Bone marrow (tissue), 2 donors: ENCODE measurements at places on chromosomes 4 and X.

DNA sequence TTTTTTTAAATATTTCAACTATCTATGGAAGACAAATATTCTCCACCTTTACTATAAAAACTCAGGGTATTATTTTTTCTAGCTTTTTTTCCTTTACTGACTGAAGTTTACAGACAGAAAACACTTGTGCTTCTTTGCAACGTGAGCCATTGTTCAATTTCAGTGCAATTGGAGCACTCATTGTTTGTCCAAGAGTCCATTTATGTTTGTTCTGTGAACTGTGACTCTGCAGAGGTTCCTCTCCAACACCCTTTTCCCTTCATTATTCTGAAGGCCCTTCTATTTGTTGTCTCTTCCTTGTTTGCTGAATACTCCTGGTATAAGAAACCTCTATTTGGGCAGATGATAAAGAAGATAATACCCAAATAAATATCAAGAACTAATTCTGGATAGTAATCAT, 37.4 kb downstream of the DAPP1 start:
- DNase-seq: no peak

- no peak for DNase-seq
These were observed 87.6 kb downstream of the GBA3 start for GRCh38 chr4:22780317-22780716.

GRCh38 chrX:132778917-132779316, 179.5 kb downstream of the HS6ST2 start:
- DNase-seq: no peak

GRCh38 chr4:6257247-6258025, 12.2 kb upstream of the WFS1 start:
- peak; percentile 87 for DNase-seq

DNA sequence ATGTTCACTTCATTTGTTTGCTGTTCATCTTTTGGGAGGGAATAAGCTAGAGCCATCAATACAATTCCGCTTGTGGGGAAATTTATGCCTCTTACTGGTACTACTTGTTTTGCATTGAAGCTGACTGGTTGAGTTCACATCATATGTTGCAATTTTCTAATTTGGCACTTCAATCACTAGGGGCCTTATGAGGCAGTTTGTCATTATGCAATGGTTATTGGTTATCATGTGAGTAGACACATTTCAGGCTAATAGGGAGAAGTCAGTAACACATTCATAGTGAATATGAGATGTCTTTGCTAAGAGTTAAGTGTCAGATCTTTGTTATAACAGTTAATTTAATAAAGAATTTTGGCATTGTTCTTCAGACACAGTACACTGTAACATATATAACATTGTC, 5.0 kb downstream of the RPL36A start:
- no peak for DNase-seq

DNA sequence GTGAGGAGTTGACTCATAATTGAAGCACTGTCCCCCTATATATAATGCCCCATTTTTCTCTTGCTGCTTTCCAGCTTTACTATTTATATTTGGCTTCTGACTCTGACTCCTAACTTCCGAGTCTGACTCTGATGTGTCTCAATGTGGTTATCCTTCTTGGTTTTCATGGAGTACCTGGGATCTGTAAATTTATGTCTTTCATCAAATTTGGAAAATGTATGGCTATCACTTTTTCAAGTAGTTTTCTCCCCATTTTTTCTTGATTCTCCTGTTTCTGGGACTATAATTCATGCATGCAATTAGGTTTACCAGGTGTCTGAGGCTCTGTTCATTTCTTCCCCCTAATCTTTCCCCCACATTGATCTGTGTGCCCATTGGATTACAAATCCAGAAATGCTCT, 156.8 kb upstream of the SFRP2 start:
- DNase-seq: no peak

- DNase-seq: no peak
These were observed 588.2 kb upstream of the ADGRL3 start for GRCh38 chr4:60611762-60612496.

DNA sequence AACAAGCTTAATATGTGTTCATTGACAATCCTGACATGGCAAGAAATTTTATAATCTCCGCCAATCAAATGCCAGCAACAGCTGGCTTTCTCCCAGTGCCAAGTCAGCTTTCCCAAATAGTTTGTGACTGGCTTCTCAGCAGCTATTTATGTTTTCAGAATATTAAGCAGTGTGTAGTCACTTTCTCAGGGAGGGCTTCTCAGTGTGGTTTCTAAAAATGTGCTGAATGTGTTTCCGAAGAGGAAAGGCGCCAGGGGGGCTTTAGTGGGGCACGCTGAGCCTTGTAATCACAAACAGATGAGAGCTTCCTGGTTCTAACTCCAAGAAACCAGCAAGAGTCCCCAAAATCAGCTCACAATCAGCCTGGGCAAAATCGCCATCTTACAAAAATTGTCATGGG, 258.7 kb upstream of the CPEB2 start:
- no peak for DNase-seq

GRCh38 chr4:124111922-124112321, 600.6 kb downstream of the ANKRD50 start:
- no peak for DNase-seq

GRCh38 chrX:87727620-87728019, 210.0 kb downstream of the KLHL4 start:
- no peak for DNase-seq

DNA sequence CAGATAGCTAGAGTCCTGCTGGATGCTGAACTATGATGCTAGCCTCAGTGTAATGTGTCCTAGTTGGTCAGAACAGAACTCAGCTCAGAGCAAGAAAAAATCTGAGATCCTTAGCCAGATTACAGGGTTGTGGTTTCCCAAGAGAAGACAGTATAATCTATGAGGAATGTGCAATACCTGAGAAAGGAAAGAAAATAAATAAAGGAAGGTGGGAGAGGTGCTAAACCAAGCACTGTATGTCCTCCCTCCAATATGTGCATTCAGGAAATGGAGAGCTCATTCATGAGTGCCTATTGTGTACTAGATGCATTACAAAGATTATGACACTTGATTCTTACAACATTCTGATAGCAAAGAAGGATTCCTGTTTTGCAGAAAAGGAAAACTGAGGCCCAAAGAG, 7.5 kb downstream of the USP26 start:
- DNase-seq: no peak

DNA sequence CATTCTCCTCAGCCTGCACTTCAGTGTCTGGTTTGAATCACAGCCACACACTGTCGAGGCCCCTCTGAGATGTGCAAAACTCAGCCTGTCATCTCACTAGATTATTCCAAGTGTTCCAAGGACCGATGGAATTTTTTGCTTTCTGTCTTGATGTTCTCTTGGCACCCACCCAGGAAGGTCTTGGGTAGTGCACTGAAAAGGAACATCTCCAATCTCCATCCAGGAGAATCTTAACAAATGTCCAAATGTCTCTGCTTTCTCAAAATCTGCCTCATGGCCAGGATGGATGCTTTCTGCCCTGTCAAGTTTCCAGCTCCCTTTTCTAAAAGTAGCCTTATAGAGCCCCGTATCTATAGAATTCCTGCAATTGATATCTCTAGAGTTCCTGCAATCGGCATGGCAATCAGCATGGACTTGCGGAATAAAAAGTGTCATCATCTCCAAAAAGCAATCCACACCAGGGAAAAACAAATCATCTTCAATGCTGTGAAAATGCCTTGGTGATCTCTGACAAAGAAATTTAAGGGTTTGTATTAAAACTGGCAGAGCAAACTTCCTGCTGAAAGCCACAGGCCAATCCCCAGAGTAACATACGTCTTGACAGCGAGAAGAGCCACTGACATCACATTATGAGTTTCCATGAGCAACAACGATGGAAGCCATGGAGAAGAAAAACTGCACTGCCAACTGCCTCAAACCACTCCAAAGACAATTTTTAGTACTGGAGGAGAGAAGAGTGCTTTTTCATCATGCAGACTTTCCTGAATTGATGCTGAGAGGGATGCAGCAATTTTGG, 215.3 kb upstream of the FAM9B start:
- DNase-seq: no peak

GRCh38 chr4:88957570-88957969, 99.4 kb downstream of the FAM13A start:
- DNase-seq: no peak

DNA sequence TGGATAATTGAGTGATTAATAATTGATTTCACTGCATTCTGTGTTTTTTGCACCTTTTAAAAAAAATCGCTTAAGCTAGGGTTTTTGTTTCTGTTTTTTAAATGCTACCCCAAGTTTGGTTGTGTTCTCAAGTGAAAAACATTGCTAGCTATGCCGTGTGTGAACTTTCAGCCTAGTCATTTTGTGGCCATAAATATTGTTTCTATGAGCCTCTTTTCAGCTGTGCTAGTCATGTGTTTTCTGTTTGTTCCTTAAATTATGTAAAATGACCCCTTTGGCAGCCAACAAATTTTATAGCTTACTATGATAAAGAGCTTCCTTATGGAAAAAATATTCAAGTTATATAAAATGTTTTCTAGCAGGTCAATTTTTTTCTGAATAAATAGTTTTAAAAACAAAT, 59.1 kb downstream of the GALNT7 start:
- DNase-seq: no peak

DNA sequence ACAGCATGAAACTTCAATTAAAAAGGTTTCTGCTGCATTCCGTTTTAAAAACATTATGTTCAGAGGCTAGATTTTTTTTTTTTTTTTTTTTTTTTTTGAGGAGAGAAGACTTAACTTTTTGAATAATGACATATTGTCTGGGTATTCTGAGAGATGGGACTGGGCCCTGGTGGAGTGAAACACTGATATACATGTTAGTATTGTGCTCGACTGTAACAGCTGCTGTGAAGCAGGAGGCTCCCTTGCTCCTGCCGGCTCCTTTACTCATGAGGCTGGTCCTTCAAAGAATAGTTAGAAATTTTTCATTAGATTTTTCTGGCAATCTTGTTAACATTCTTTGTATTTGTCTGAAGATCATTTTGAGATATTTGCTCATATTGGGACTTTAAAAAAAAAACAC, 73.3 kb downstream of the TMEM131L start:
- DNase-seq: no peak

DNA sequence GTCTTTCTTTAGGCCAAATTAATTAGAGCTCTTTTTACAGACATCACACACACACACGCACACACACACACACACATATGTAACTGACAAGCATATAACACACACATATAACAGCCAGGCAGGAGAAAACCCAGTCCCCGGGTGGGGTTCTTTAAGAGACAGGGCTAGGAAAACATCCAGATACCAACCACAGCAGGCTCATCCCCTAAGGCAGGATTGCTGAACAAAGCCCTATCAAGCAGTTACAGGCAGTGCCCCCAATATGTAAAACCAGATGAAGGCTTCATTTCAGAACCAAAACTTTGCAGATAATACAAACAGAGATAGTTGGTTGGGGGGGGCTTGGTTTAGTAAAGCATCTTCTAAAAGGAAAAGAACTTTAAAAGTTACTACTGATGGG, 18.0 kb upstream of the FAM47E start:
- DNase-seq: no peak

GRCh38 chrX:44747317-44747716, 96.5 kb upstream of the DUSP21 start:
- DNase-seq: no peak

GRCh38 chr4:74755486-74755885, 38.8 kb downstream of the BTC start:
- no peak for DNase-seq

GRCh38 chrX:22689290-22689689, 310.5 kb upstream of the DDX53 start:
- no peak for DNase-seq

GRCh38 chr4:94577136-94577535, 125.4 kb downstream of the PDLIM5 start:
- DNase-seq: no peak

DNA sequence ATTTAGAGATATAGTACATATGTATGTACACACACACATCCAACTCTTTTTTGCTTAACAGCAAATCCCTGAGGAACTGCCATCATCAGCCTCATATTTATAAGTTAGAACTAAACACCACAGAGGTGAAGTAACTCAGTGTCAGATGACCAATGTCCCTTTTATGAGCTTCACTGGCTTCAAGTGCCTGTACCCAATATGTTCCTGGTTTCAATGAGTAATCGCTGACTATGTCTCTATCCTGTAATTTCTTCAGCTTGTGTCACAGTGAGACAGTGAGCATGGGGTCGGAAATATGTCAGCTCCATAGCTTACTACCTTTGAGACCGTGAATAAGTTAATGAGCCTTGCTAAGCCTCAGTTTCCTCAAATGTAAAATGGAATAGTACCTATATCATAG, 136.2 kb upstream of the RASGEF1B start:
- DNase-seq: no peak

GRCh38 chrX:130147631-130148030, 18.0 kb downstream of the AIFM1 start:
- DNase-seq: no peak

- DNase-seq: no peak
These were observed 33.5 kb upstream of the AMOT start for GRCh38 chrX:112874175-112874574.

- DNase-seq: no peak
These were observed 70.6 kb upstream of the PROM1 start for GRCh38 chr4:16154451-16154850.

- DNase-seq: no peak
These were observed 940.3 kb upstream of the ADGRL3 start for GRCh38 chr4:60259781-60260180.

DNA sequence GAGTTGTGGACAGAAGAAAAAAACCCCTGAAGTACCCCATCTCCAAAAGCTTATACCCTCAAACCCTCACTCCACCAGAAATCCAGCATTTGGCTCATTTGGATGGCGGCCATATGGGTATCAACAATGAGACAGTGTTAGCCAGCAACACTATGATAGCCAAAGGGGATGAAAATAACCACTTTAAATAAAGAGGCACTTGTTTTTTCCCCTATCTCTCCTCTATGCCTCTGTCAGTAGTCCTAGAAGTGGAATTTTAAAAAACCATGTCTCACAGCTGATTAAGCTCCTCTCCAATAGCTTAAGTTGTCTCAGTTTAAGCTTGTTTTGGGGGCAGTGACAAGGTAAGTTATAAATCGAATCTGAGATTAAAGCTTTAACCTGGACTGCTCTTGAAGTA, 124.0 kb downstream of the MOSPD2 start:
- DNase-seq: no peak

GRCh38 chr4:5238173-5238572, 186.9 kb downstream of the STK32B start:
- DNase-seq: no peak

DNA sequence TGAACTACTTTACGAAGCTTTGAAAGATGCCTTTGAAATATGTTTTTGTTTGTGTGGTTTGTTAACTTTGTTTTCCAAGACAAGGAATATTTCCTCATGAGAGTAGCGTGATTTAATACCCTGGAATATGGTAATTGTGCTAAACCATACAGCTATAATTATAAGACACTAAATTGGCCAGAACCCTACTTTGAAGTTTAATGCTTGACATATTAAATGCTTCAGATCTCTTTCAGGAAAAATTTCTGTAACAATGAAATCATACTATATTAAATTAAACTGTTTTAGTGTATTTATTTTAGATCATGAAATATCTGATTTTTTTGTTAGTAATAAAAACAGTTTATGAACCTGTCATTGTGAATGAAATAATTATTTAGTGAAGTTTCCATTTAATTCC, 63.5 kb downstream of the DCLK2 start:
- no peak for DNase-seq

- no peak for DNase-seq
These were observed 39.2 kb upstream of the GPR78 start for GRCh38 chr4:8540991-8541390.
